ENCODE measurements at places on chromosomes 11 and 22. TPM values are rescaled to one million over a fixed set of nuclear protein-coding genes. Genes with fewer than 3 reads are reported as not detected.

Gene MS4A15
- polyA plus RNA-seq = not detected

Gene CALCA
- not detected for polyA plus RNA-seq

Gene CSRP3
- not detected for polyA plus RNA-seq

Gene GRK3
- 0.98 TPM for polyA plus RNA-seq

Gene MPZL3
- 5.1 TPM for polyA plus RNA-seq

Gene PRDM10
- polyA plus RNA-seq = 7.3 TPM

Gene CSNK2A3
- 4.1 TPM for polyA plus RNA-seq

Gene GGTLC3
- not detected for polyA plus RNA-seq

Gene SCN4B
- 5.4 TPM for polyA plus RNA-seq

Gene CSKMT
- polyA plus RNA-seq = 5.4 TPM

Gene DEUP1
- polyA plus RNA-seq = 4.7 TPM

Gene RIBC2
- polyA plus RNA-seq = not detected

Gene ARHGAP32
- 58.1 TPM for polyA plus RNA-seq

Gene GRAMD1B
- polyA plus RNA-seq = 20.7 TPM

Gene CCDC73
- 0.91 TPM for polyA plus RNA-seq

Gene MS4A4A
- polyA plus RNA-seq = not detected

Gene TTLL1
- 3.8 TPM for polyA plus RNA-seq

Gene CCDC188
- not detected for polyA plus RNA-seq

Gene HEPN1
- polyA plus RNA-seq = not detected

Gene HIC2
- polyA plus RNA-seq = 0.39 TPM

Gene IGSF9B
- polyA plus RNA-seq = 0.11 TPM

Gene BIRC2
- polyA plus RNA-seq = 26.8 TPM

Gene FDXACB1
- 1.7 TPM for polyA plus RNA-seq

Gene CBLIF
- polyA plus RNA-seq = not detected

Gene OR8D1
- polyA plus RNA-seq = not detected

Gene NELL1
- polyA plus RNA-seq = 76.9 TPM

Gene MCAT
- 16.9 TPM for polyA plus RNA-seq

Gene SNAP29
- polyA plus RNA-seq = 27.4 TPM

Gene MYO7A
- polyA plus RNA-seq = not detected

Gene MAP6
- polyA plus RNA-seq = 115 TPM

Gene CHRM4
- not detected for polyA plus RNA-seq

Gene OR5B17
- not detected for polyA plus RNA-seq

Gene FOLH1
- polyA plus RNA-seq = 0.24 TPM

Gene GNG3
- 1,510 TPM for polyA plus RNA-seq

Gene OR52N5
- not detected for polyA plus RNA-seq

Gene CNTN5
- polyA plus RNA-seq = 5.8 TPM

Gene LRRC74B
- not detected for polyA plus RNA-seq

Gene OR2AT4
- not detected for polyA plus RNA-seq

Gene CDHR5
- polyA plus RNA-seq = not detected

Gene SLC25A18
- 0.86 TPM for polyA plus RNA-seq

Gene RBFOX2
- 99.6 TPM for polyA plus RNA-seq

Gene SAMM50
- polyA plus RNA-seq = 35.1 TPM

Gene SLC17A6
- not detected for polyA plus RNA-seq

Gene P2RY2
- polyA plus RNA-seq = not detected

Gene RASD2
- not detected for polyA plus RNA-seq

Gene C11orf16
- not detected for polyA plus RNA-seq

Gene DRD4
- polyA plus RNA-seq = not detected

Gene OR52H1
- polyA plus RNA-seq = not detected

Gene TRIM6
- polyA plus RNA-seq = 0.38 TPM

Gene PRR5
- polyA plus RNA-seq = 0.50 TPM

Gene PARVA
- polyA plus RNA-seq = 14.0 TPM

Gene TIMP3
- 4.4 TPM for polyA plus RNA-seq

Gene APLNR
- polyA plus RNA-seq = not detected

Gene PSMD13
- 84.5 TPM for polyA plus RNA-seq

All from Purkinje cell (primary cell).